ENCODE measurements at places on chromosomes 12 and 14.

GRCh38 chr12:121300083-121300819 is 3.7 kb upstream of the CAMKK2 start:
- no peak for DNase-seq

DNA sequence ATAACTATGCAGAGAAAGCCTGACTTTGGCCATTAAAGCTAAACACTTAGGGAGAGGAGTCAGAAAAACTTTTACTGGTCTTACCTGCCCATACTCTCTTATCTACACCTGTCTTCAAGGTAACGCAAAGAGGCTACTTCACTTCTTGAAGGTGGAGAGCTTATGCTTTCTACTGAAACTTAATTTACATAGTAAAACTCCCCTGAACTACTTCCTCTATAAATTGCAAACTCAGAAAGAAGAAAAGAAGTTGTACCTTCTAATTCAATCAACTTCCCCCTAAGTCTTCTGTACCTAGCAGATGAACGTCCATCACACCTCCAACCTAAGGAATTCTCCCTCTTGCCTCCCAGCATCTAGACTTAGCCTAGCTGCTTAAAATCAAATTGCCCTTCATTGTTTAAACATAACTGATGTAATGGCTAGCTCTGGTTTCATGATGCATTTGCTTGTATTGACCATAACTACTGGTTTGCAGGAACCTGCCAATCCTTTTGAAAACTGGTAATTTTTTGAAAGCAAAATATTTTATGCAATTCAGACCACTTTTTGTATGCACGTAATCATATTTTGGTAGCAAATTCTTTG is 87.7 kb downstream of the STON2 start:
- DNase-seq, result no peak

DNA sequence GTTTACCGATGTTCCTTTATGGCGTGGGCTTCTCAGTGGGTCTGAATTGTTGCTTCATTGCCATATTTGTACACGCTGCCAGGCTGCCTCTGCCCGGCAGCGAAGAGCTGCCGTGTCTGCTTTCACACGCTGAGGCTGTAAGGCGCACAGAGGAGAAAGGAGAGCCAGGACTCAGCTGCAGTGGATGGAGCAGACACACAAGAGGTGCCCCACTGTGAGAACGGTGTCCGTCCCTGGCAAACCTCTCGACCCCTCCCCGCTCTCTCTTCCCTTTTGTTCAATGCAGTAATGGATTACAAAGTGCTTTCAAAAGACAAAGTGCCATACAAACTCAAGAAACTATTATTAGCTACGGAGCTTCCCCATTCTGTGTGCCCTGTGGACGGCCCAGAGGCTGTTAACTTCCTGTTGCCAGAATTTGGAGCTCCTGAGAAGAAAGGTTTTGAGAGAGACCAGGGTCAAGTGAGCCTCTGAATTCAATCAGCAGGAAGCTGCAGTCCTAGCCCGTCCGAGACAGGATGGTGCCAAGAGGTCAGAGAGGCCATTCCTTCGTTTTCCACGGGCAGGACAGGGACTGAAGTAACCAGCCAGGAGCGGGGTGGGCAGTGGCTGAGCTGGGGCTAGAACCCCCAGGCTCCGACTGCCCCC is 15.8 kb downstream of the CCND2 start:
- no peak for DNase-seq

GRCh38 chr12:72296389-72296788 is 24.2 kb downstream of the TRHDE start:
- DNase-seq, result no peak

DNA sequence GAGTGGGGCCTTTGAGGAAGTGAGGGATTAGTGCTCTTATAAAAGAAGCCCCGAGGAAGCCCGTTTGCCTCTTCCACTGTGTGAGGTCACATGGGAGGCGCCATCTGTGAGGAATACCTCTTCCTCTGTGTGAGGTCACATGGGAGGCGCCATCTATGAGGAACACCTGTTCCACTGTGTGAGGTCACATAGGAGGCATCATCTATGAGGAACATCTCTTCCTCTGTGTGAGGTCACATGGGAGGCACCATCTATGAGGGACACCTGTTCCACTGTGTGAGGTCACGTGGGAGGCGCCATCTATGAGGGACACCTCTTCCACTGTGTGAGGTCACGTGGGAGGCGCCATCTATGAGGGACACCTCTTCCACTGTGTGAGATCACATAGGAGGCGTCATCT is 69.7 kb downstream of the SLC24A4 start:
- no peak for DNase-seq

- DNase-seq, result peak; percentile 94
These were observed at the start of gene RAB5B for GRCh38 chr12:55973599-55974307. Gene RAB5B, plus strand, starts transcription at chr12:55974078. Its CDS starts 12,883 bp downstream, at chr12:55986961.
